Inflammatory macrophage (primary cell): ENCODE measurements at places on chromosomes 5 and 9.

GRCh38 chr5:133219296-133219695, 167.5 kb downstream of the HSPA4 start:
- DNase-seq = no peak

- no peak for DNase-seq
These were observed 30.7 kb downstream of the EXOC3 start for GRCh38 chr5:473551-474192.

GRCh38 chr9:109771796-109772531, 8.0 kb upstream of the PALM2AKAP2 start:
- DNase-seq = no peak

DNA sequence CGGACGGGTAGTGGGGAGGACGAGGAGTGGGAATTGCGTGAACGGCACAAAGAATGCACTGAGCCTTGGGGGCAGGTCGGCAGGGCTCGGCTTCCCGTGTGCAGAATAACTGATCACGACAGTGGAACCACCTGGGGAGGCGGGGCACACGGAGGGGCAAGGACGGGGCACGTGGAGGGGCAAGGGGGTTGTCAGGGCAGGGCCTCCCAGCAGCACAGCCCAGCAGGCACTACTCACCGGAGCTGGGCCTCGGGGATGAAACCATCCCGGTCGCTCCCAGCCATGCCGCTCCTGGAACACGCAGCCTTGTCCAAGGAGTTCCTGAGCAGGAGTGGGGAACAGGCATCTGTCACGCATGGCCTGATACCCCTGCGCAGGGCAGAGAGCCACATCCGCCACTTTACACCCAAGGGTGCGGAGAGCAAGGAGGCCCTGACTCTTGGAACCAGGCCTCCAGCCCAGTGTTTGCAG, 33.4 kb downstream of the SARDH start:
- no peak for DNase-seq

GRCh38 chr9:35415402-35416097, 74.4 kb upstream of the RUSC2 start:
- no peak for DNase-seq

DNA sequence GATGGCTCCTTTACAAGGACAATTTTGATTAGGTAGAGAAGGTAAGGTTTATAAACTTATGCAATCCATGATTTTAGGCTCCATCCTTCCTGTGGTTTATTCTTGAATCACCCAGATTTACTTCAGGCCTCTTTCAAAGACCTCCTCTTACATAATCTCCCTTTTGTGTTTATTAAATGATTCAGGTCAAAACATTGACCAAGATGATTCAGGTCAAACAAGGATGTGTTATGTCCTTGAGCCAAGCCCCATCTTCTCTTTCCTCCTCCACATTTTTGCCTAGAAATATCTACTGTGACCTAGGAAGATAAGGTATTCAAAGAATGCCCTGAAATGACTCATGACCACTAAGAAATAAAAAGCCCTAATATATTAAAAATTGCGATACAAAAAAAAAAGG, 31.8 kb upstream of the TLR4 start:
- no peak for DNase-seq

DNA sequence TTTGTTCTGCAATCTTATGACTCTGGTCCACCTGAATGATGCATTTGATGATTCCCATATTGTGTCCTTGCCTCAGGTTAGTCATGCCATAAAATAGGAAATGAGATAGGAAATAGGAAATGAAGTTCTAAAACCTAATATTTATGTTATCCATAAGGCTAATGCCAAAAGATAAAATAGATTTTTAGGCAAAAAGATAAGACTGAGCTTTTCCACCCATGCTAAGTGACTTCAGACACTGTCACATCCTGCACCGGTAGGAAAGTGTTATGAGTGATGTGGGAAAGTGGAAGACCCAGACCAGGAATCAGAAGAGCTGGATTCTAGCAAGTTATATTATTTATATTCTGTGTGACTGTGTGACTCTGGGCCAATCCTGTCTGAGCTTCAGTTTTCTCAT, 600.8 kb upstream of the DMAC1 start:
- no peak for DNase-seq

- peak; percentile 64 for DNase-seq
These were observed 50.5 kb downstream of the AHRR start for GRCh38 chr5:371811-372555.

GRCh38 chr5:5380298-5380697, 42.2 kb upstream of the ICE1 start:
- DNase-seq = no peak

DNA sequence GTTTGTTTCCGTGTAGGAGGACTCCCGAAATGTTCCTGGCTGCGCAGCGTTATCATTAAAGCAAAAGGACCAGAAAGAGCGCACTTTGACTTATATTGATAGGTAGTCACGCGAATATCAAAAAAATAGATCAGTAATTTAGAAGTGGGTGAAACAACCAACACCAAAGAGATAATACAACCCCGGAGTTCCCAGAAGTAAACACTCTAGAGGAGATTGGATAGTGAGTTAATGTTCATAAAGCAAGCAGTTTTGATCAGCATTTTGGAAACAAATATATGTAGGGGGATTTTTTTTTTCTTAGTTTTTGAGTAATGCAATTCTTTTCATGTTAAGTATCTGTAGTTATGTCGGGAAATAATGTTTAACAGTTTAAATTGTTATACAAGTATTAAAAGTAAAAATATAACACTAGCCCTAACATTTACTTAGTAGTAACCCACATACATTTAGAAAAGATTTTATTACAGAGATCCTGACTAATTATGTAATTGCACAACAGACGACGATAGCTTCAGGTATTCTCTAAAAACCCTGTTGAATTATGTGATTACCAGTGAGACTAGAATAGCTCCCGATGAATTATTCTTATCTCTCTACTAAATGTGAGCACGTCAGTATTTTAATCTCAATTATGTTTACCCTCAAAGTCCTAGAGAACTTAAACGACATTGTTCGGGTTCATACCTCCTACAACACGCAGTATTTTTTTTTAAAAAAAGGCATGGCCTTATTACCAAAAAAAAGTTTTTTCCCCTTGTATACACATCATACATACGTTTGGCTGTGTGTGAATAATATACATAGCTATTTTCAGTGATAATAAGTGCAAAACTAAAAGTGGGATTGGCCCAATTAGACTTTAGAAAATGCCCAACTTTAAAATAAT, 9.4 kb upstream of the NFIB start:
- DNase-seq = no peak

DNA sequence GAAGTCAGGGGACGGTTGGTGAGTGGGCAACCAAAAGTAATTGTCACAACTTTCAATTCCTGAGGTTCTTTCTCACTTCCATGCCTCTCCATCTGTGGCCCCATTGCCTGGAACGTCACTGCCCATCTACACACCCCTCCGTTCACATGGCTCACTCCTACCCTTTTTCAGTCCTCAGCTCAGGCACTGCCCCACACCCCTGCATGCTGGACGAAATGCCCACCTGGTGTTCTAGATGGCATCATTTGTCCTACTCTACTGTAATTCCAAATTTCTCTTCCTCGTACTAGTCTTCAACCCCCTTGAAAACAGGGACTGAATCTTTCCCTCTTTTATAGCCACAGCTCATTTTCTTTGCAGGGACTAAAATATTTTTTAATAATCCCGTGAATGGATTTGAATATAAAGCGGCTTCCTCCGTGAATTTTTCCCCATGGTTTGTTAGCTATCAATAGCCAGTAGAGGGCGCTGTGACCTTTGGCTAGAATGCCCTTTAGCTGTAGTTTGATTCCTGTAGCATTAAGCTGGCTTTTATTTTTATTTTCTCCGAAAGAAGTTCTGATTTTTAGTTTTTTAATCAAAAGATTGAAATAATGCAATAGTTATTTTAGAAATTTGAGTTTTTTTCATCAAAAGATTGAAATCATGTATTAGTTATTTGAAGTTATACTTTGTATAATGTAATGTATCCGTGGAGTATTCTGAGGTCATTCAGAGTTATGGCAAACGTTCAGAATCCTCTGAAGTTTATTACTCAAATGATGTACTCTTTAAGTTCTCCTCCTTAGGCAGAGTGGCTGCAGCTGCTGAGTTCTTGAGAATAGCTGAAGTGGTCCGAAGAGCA, 232.1 kb downstream of the SH3GL2 start:
- DNase-seq = peak; percentile 63

DNA sequence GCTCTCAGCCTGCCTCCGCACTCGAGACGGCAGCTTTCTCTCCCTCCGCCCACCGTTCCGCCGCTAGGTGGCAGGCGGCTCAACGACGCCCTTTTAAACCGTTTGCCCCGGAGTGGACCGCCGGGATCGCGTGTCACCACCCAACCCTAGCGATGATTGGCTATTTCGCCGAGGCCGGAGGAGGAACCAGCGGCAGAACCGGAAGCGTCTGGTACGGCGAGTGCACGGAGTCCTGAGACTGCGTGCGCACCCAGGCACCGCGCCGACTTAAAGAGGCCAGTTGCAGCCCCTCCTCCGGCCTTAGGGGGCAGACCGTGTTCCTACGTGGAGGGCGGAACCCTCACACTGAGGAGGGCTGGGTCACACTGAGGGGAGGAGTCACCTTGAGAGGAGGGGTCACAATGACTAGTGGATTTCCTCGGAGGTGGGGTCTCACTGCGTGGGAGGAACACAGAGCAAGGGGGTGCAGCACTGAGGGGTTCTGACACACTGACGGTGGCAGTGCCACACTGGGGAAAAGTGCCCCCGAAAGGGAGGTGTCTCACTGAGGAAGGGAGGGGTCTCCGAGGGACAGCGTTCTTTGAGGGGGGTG, 980 bp upstream of the TESK1 start:
- peak; percentile 100 for DNase-seq

DNA sequence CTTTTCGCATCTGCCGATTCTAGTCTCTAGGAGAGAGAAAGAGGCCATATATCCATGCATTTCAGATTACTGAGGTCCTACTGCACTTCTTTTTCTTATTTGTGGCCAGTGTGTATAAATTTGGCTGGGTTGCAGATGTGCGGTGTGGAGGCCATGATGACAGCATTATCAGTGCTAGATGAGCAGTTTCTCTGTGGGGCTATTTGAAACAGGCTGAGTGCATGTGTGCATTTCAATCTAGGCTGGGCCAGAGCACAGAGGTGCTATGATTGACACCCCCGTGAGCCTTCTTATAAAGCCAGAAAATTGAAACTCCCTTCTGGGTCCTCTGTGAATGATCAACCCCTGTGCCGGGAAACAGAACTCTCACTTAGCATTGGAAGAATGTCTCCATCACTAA, 70.0 kb downstream of the TMEM252 start:
- DNase-seq = no peak

- DNase-seq = peak; percentile 83
These were observed 3.3 kb downstream of the SLC46A2 start for GRCh38 chr9:112887381-112887780.

GRCh38 chr9:85202596-85202995, 533.1 kb downstream of the NTRK2 start:
- DNase-seq = no peak

GRCh38 chr9:6408320-6408719, 4.7 kb upstream of the UHRF2 start:
- DNase-seq = no peak

- no peak for DNase-seq
These were observed 15.0 kb downstream of the PTAR1 start for GRCh38 chr9:69744688-69745380.

- DNase-seq = no peak
These were observed 123.7 kb downstream of the WDR41 start for GRCh38 chr5:77368367-77368766.

GRCh38 chr9:18596920-18597319, 123.0 kb downstream of the ADAMTSL1 start:
- DNase-seq = no peak

DNA sequence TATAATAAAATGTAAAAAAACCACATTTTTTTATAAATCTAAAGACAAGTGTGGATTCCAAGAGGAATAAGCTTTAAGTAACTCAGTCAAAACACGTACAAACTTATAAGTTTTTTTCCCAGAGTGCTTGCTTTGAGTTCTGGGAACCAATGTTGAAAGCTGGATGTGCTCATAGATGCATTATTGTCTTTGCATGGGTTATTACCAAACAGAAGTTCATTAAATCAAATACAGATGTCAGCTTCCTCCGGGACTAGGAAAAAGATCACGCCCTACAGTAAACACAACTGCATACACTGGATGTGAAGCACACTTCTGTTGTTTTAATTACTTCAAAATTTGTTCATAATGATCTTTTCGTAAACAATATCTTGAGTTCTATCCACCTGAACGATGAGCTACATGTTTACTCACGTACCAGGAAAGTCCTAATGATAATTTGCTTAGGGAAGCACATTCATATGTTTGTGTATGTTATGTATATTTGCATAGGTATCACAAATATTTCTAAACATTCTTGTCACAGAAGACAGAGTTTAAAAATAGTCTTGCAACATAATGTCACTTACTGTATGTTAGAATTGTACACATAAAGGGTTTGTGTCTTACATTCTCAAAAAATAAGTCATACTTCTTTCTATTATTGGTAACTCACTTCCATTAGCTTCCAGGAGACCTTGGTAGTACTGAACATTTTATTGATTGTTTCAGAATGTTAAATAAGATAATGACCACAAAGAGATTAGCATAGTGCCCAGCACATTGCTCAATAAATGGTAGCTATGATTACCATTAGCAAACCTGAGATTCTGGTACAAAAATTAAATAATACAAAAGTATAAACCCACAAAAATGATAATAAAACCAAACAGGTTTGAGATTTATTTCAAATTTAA, 427.4 kb downstream of the CETN3 start:
- no peak for DNase-seq

DNA sequence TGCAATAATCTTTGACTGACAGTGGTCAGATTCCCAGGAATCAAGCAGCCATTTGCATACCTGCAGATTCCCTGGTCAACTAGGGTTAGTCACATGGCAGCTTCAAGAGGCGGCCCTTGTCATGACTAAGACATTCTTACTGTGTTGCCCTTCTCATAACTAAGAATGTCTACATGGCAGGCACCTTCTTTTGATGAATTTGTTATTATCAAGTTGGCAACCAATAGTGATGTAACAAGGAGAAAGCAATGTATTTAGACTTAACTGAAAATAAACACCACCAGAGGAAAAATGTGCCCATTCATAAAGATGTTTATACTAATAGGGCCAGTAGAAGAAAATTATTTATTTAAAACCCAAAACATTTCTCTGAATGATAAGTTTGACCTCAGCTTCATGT, 215.6 kb downstream of the TLE1 start:
- no peak for DNase-seq

DNA sequence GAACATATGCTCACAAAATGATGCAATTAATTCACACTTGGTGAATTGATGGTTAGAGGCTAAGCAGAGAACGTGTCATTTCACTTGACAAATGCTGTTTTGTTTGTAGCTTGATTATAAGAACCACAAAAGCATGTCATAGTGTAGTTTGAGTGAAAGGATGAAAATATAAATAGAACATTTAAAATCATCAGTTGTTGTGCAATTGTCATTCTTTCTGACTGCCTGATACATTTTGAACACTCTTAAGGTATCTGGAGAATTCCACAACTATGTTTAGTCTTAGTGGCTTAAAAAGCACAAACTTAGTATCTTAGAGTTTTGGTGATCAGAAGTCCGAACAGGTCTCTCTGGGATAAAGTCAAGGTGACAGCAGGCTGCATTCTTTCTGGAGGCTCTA, 129.4 kb downstream of the BASP1 start:
- DNase-seq = no peak

GRCh38 chr5:2487152-2487763, 264.2 kb downstream of the IRX2 start:
- no peak for DNase-seq

- no peak for DNase-seq
These were observed 51.8 kb downstream of the ATG10 start for GRCh38 chr5:82023644-82024043.
